ENCODE measurements at places on chromosomes 7 and 10. TPM values are rescaled to one million over a fixed set of nuclear protein-coding genes. Genes with fewer than 3 reads are reported as not detected.

The C10orf71 gene
- total RNA-seq, result not detected

The IFT22 gene
- 10.2 TPM for total RNA-seq

The DOCK1 gene
- 27.5 TPM for total RNA-seq

The STEAP1B gene
- under 0.01 TPM for total RNA-seq

The SPDYE11 gene
- not detected for total RNA-seq

The HOXA4 gene
- 1.1 TPM for total RNA-seq

The ITIH2 gene
- not detected for total RNA-seq

The GLCCI1 gene
- total RNA-seq, result 10.0 TPM

The RPEL1 gene
- 0.27 TPM for total RNA-seq

The NUPR2 gene
- not detected for total RNA-seq

The FBXL13 gene
- total RNA-seq, result 1.3 TPM

The TIMM23B gene
- total RNA-seq, result 12.7 TPM

The SEC24C gene
- 65.7 TPM for total RNA-seq

- no peak for DNase-seq
These were observed 410.3 kb upstream of the ZWINT start for GRCh38 chr10:56771343-56771742.

DNA sequence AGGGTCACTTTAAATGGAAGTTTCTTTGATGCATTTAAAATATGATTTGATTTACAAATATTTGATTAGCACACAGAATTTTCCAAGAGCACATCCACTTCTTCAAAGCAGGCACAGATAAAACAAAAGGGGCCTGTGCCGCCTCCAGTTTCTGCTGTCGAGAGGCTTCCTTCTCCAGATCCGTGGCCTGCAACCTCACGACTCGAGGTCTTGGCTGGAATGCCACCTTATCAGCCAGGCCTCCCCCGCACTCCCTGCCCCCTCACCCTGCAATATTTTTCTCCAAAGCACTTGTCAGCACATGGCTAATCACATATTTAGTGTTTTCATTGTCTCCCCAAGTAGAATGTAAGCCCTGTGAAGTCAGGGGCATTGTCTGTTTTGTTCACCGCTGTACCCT, 12.5 kb downstream of the PYROXD2 start:
- DNase-seq, result no peak

- DNase-seq, result no peak
These were observed 4.7 kb upstream of the ENTPD7 start for GRCh38 chr10:99654390-99655175.

DNA sequence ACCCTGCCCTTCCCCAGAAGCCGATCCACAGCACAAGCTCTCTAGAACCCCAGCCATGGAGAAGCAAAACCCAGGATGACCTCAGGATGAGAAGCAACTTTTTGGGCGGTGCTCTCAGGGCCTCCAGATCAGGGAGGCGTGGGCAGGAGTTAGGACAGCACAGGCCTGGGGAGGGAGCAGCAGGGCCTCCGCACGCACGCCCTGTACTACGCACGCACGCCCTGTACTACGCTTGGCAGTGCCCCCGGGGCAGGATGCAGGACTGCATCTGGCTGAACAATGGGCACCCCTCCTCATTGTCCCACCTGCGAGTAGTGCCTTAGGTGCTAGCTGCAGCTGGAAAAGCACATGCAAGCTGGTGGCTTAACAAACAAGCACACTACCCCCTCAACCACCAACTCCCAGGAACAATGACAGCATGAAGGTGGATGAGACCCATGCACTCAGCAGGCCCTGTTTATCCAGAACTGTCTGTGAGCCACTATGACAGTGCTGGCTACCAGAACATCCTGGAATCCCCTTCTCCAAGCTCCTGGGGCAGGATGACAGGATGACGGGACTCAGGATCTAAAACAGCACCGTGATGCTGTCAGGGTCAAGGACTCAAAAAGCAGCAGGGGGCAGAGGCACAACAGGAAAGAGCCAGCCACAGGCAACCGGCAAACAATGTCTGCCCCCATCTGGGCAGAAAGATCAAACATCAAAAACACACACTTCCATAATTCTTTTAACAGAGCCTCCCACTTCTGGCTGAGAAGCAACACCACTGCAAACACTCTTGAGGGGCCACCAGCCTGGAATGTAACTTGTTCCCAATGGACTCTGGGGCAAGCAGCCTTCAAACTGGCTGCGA, 11.8 kb downstream of the PODXL start:
- peak; percentile 40 for DNase-seq

- no peak for DNase-seq
These were observed 411.5 kb downstream of the SFMBT2 start for GRCh38 chr10:6999232-6999925.

GRCh38 chr7:30433082-30433481, 45.5 kb downstream of the NOD1 start:
- peak; percentile 58 for DNase-seq

GRCh38 chr7:24836084-24836483, 78.8 kb upstream of the GSDME start:
- DNase-seq, result peak; percentile 78

GRCh38 chr7:4610768-4611467, 71.2 kb upstream of the FOXK1 start:
- peak; percentile 64 for DNase-seq

DNA sequence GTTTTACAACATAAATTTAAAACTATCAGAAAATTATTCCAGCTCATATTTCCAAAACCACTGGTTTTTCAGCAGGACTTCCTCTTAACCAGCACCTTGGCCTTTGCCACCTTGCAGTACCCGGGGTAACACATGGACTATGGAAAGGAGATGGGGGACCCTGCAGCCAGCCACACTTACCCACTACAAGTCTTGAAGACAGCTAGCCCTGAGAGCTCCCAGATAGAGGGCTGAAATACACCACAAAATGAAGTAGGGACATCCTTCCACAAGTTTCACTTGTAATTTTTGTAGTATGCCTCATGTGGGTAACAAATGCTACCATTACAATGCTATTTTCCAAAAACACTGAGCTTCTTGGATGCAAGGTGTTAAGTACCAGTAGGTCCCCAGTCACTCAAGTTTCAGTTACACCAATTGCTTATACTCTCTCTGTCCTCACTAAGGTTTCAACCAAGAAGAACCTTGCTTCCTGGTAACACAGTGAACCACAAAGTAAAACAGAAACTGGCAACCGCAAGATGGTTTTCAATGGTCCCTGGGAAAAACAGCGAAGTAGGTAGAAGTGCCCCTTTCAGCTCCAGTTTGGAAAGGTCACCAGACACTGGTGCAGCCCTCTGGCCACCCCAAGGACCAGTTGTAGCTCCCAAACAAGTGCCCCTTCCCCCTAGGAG, 110.9 kb downstream of the SGMS1 start:
- no peak for DNase-seq

GRCh38 chr10:97499561-97500296, 1.0 kb downstream of the UBTD1 start:
- DNase-seq, result no peak

DNA sequence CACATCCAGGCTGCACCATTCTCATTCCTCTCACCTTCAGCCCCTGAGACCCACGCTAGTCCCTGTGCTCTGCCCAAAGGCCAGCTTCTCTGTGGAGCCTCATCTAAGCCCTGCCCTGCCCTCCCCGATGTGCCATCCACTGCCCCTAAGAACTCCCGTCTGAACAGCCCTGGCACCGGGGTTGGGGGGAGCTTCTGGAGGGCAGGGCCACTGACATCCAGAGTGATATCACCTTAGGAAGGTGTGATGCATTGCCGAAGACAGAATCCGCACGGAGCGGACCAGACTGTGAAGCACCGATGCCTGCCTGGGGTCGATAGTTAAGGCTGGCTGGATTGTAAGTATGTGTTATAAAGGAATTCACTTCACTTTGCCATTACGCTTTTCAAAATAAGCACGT, 511.0 kb downstream of the PTPRN2 start:
- DNase-seq, result no peak

DNA sequence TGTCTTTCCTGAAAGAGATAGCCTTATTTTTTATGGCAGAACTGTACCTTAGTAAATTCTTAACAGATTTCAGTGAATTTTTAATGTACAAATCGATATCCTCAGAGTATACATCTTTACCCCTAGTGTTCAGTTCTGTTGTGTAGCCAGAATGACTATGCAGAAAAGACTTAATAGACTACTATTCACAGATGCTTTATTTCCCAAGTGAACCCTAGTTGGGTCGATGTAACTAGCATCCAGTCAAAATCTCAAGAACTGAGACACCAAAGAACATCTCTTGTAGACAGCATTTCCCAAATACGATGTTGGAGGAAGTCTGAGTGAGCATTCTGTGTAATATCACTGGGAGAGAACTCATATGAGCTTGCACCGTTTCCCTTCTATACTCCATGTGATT, 1.5 kb downstream of the AKR1C3 start:
- no peak for DNase-seq

GRCh38 chr7:138542183-138542582, 82.1 kb downstream of the TRIM24 start:
- no peak for DNase-seq
